ENCODE measurements at places on chromosomes 3 and 15. TPM values are rescaled to one million over a fixed set of nuclear protein-coding genes. Genes with fewer than 3 reads are reported as not detected.
A peak's percentile ranks its signal among the peaks of the same experiment; 100 is the strongest.

RARB gene
- not detected for total RNA-seq

GRCh38 chr15:98528046-98528725, 120.2 kb upstream of the IGF1R start:
- no peak for DNase-seq
- peaks cover 29% of the 10 kb centered on the region for H3K27me3 ChIP-seq
- H3K27ac ChIP-seq = no peak overlapping the region
- H3K4me3 ChIP-seq = no peak overlapping the region

DNA sequence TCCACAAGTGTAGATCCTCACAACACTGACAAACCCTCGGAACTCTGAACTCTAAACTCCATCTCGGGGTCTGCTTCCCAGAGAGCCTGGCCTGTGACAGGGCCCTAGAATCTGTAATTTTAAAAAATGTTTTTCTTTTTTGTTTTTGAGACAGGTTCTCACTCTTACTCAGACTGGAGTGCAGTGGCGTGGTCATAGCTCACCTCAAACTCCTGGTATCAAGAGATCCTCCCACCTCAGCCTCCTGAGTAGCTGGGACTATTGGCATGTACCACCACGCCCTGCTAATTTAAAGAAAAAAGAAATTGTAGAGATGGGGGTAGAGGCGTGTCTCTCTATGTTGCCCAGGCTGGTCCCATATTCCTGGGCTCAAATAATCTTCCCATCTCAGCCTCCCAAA, 26.2 kb downstream of the CRABP1 start:
- no peak overlapping the region for H3K4me3 ChIP-seq
- no peaks in the 10 kb centered on the region for H3K36me3 ChIP-seq
- H3K27ac ChIP-seq = no peak overlapping the region
- 0 out of 2 replicates have a peak, but pooled peaks cover 5% of the 10 kb centered on the region for H3K4me1 ChIP-seq

DNA sequence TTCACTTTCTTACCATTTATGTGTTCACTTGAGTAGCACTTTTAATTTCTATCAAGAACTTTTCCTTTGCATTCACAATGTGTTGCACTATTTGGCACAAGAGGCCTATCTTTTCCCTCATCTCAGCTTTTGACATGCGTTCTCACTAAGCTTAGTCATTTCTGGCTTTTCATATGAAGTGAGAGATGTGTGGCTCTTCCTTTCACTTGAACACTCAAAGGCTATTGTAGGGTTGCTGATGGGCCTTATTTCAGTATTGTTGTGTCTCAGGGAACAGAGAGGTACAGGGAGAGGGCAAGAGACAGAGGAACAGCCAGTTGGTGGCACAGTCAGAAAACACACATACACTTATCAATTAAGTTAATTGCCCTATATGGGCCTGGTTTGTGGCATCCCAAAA, 127.4 kb upstream of the MLF1 start:
- peaks cover 6% of the 10 kb centered on the region for H3K4me1 ChIP-seq
- no peak overlapping the region for H3K4me3 ChIP-seq
- no peak for DNase-seq
- H3K36me3 ChIP-seq = no peaks in the 10 kb centered on the region
- H3K27ac ChIP-seq = no peak overlapping the region

- no peak for DNase-seq
- H3K27me3 ChIP-seq = peaks cover 55% of the 10 kb centered on the region
- no peak overlapping the region for H3K4me3 ChIP-seq
- no peak overlapping the region for H3K27ac ChIP-seq
Measured at GRCh38 chr15:68909601-68910100, 20.7 kb upstream of the SPESP1 start.

- H3K36me3 ChIP-seq = peaks cover 17% of the 10 kb centered on the region
- peak overlapping the region; percentile 96 for H3K27ac ChIP-seq
- H3K4me3 ChIP-seq = no peak overlapping the region
- peaks cover 30% of the 10 kb centered on the region for H3K4me1 ChIP-seq
- H3K27me3 ChIP-seq = no peaks in the 10 kb centered on the region
Measured at GRCh38 chr15:89835176-89835564, 20.5 kb upstream of the ANPEP start.

DNA sequence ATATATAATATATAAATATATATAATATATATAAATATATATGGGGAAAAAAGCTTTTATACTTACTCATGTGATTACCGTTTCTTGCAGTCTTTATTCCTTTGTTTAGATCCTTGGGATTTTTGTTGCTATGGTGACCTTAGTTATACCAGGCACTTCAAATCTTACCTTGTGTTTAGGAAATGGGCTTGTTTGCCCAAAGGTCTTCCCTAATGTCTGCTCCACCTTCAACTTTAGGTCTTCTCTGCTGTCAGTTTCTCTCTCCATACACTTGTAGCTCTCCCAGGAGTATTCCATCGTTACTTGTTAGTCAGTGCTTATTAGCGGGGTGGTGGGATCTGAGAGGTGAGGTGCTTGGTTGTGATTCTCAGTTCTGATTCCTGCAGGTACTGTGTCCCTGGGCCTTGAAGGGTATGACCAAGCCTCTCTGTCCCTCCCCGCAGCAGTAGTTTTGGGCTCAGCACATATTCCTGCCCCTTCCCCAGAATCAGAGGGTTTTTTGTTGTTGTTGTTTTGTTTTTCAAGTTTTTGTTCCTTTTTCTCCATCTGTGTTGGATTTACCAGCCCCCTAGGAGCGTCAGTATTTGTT, 9.6 kb upstream of the LAMP3 start:
- no peaks in the 10 kb centered on the region for H3K36me3 ChIP-seq
- H3K27ac ChIP-seq = no peak overlapping the region
- peaks cover 20% of the 10 kb centered on the region for H3K27me3 ChIP-seq
- no peak for DNase-seq

GRCh38 chr3:136396916-136397315, 146.8 kb downstream of the PCCB start:
- no peak overlapping the region for H3K27ac ChIP-seq
- no peaks in the 10 kb centered on the region for H3K27me3 ChIP-seq
- DNase-seq = peak; percentile 7
- H3K36me3 ChIP-seq = no peaks in the 10 kb centered on the region

DNA sequence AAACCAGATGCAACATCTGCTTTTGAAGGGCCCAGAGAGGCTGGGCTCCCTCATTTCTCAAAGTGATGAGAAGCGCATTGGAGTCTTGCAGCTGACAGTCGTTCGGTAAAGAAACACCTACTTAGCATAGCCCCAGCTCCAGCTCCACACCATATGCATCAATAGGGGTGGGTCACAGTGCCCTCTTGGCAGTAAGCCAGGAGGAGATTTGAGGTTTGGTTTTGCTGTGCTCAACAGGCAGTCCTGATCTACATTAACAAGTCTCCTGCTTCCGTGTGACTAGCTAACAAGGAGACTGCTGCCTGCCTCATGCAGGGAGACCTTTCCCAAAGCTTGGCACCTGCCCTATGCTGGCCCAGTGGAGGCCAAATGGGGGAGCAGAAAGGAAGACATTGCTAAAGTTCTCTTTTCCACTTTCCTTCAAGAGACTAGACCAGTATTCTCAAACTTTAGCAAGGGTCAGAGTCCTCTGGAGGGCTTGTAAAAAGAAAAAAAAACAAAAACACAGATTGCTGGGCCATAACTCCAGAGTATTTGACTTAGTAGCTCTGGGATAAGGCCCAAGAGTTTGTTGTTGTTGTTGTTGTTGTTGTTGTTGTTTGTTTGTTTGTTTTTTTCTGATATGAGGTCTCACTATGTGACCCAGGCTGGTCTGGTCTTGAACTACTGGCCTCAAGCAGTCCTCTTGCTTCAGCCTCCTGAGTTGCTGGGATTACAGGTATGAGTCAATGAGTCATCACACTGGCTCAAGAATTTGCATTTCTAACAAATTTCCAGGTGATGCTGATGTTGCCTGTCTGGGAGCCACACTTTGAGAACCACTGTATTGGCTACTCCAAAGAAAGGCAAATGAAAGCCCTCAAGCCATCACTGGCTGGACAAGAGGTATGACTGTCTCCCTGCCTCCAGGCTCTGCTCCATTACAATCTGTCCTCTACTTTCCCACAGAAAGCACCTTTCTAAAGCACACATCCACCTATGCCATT, 294.9 kb downstream of the RORA start:
- no peak overlapping the region for H3K27ac ChIP-seq
- H3K27me3 ChIP-seq = no peaks in the 10 kb centered on the region
- no peak overlapping the region for H3K4me3 ChIP-seq

GOLGA8M gene
- not detected for total RNA-seq

- DNase-seq = no peak
- no peak overlapping the region for H3K27ac ChIP-seq
- H3K36me3 ChIP-seq = no peaks in the 10 kb centered on the region
- no peaks in the 10 kb centered on the region for H3K27me3 ChIP-seq
- no peak overlapping the region for H3K4me3 ChIP-seq
Measured at GRCh38 chr3:30708472-30708871, 102.1 kb downstream of the TGFBR2 start.

- DNase-seq = peak; percentile 26
- no peak overlapping the region for H3K4me3 ChIP-seq
- H3K4me1 ChIP-seq = no peaks in the 10 kb centered on the region
- H3K36me3 ChIP-seq = no peaks in the 10 kb centered on the region
- peaks cover 7% of the 10 kb centered on the region for H3K27me3 ChIP-seq
Measured at GRCh38 chr3:9088441-9089353, 125.4 kb upstream of the RAD18 start.

- H3K4me3 ChIP-seq = no peak overlapping the region
- H3K27me3 ChIP-seq = no peaks in the 10 kb centered on the region
- no peaks in the 10 kb centered on the region for H3K4me1 ChIP-seq
- H3K27ac ChIP-seq = no peak overlapping the region
- no peaks in the 10 kb centered on the region for H3K36me3 ChIP-seq
- DNase-seq = peak; percentile 4
Measured at GRCh38 chr3:22496641-22497040, 706.5 kb upstream of the UBE2E2 start.

- peaks cover 32% of the 10 kb centered on the region for H3K4me1 ChIP-seq
- H3K4me3 ChIP-seq = no peak overlapping the region
- no peaks in the 10 kb centered on the region for H3K36me3 ChIP-seq
- H3K27ac ChIP-seq = no peak overlapping the region
- peak; percentile 47 for DNase-seq
Measured at GRCh38 chr3:16084887-16085286, 89.6 kb upstream of the GALNT15 start.

MYRIP gene
- 0.32 TPM for total RNA-seq

- H3K27ac ChIP-seq = no peak overlapping the region
- H3K4me1 ChIP-seq = no peaks in the 10 kb centered on the region
- no peaks in the 10 kb centered on the region for H3K27me3 ChIP-seq
- H3K36me3 ChIP-seq = no peaks in the 10 kb centered on the region
- DNase-seq = peak; percentile 60
- no peak overlapping the region for H3K4me3 ChIP-seq
Measured at GRCh38 chr3:11651900-11652299, 8.2 kb upstream of the VGLL4 start.

- H3K4me1 ChIP-seq = no peaks in the 10 kb centered on the region
- DNase-seq = no peak
Measured at GRCh38 chr3:163561151-163561550, 1517.1 kb downstream of the SI start.

CFAP20DC gene
- 8.2 TPM for total RNA-seq

ZNF385D gene
- 0.97 TPM for total RNA-seq

GRCh38 chr3:49967291-49967690, 27.3 kb downstream of the RBM6 start:
- peak; percentile 21 for DNase-seq
- peaks cover 10% of the 10 kb centered on the region for H3K4me1 ChIP-seq
- no peak overlapping the region for H3K4me3 ChIP-seq
- no peaks in the 10 kb centered on the region for H3K27me3 ChIP-seq

FBXO45 gene
- 10.7 TPM for total RNA-seq

DNA sequence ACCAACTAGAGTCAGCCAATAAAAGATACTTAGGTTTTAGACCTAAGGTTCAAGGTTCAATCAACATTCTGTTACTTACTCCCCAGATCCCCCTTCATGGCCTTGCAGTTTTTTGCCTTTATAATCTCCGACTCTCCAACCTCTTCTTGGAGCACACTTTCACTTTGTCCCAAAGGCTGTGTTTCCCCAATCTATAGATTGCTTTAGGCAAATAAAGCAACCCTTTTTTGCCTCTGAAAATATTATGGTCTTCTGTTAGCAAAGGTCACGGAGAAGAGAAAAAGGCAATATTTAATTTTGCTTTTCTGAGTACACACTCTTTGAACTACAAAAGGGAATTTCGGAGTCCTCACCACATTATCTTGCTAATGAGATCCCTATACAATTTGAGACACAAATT, 268.1 kb downstream of the PLOD2 start:
- DNase-seq = no peak
- H3K27ac ChIP-seq = no peak overlapping the region
- H3K4me3 ChIP-seq = no peak overlapping the region
- no peaks in the 10 kb centered on the region for H3K27me3 ChIP-seq

GRCh38 chr3:180959691-180960090, 29.8 kb downstream of the DNAJC19 start:
- H3K4me3 ChIP-seq = no peak overlapping the region
- H3K4me1 ChIP-seq = no peaks in the 10 kb centered on the region
- H3K27me3 ChIP-seq = no peaks in the 10 kb centered on the region
- H3K36me3 ChIP-seq = peaks cover 80% of the 10 kb centered on the region
- H3K27ac ChIP-seq = no peak overlapping the region
- DNase-seq = no peak

DNA sequence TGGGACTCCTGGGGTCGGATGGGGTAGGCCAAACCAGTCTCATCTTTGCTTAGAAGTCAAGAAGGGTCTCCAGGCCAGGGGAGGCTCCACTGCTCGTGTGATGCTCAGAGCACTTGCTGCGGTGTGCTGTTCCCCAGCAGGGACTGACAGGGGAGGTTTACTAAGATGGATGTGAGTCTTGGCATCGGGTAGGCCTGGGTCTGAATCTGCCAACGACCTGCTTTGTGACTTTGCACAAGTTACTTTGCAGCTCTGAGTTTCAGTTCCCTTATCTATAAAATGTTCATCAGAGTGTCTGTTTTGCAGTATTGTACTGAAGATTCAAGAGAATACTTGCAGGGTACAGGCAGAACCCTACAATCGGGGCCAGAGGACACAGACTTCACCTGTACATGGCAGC, 17.3 kb upstream of the CDCP1 start:
- H3K27ac ChIP-seq = no peak overlapping the region
- no peaks in the 10 kb centered on the region for H3K27me3 ChIP-seq
- DNase-seq = no peak
- H3K4me1 ChIP-seq = peaks cover 19% of the 10 kb centered on the region
- no peak overlapping the region for H3K4me3 ChIP-seq

DNA sequence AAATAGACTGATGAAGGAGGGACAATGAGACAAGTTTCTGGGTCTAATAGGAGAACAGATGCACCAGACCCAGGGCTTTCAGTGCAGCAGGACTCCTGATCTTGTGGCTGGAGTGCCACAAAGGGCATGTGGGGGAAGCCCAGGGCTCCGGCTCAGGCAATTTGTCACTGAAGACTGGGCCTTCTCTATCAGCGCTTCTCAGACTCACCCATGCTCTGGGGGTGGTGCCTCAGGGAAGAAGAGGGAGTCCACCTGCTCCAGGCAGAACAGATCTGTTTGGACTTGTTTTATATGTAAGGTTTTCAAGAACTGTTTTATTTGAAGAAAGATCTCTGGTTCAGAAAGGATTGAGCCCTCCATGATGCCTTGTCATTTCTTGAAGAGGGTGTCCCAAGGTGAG, 112.4 kb upstream of the TLE3 start:
- no peaks in the 10 kb centered on the region for H3K36me3 ChIP-seq
- no peak overlapping the region for H3K27ac ChIP-seq
- no peak overlapping the region for H3K4me3 ChIP-seq
- no peaks in the 10 kb centered on the region for H3K4me1 ChIP-seq
- H3K27me3 ChIP-seq = peaks cover 15% of the 10 kb centered on the region
